Mucosa of gallbladder (tissue), 1 donor: ENCODE measurements at places on chromosomes 1 and 21.
A peak's percentile ranks its signal among the peaks of the same experiment; 100 is the strongest.

- no peak for DNase-seq
Observed at GRCh38 chr1:61174060-61174795, 91.9 kb downstream of the NFIA start.

- DNase-seq: no peak
Observed at GRCh38 chr1:175237389-175237788, 44.8 kb upstream of the KIAA0040 start.

DNA sequence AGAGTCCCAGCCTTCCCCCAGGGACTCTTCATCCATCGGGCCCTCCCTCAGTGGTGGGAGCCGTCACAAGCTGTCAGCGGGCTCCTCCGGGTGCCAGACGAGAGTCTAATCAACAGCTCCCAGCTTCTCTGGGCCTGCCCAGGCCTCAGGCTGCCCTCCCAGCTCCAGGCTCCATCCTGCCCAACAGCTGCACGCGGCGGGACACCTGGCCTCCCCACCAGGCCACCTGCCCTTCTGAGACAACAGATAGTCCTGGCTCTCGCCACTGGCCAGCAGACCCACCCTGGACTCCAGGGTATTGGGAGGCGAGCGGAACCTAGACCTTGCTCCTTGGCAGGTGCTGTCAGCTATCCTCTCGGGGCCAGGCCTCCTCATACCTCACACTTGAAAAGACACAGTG, 3.1 kb downstream of the WNT4 start:
- no peak for DNase-seq

GRCh38 chr1:227764019-227764391, 28.8 kb downstream of the SNAP47 start:
- DNase-seq: no peak

DNA sequence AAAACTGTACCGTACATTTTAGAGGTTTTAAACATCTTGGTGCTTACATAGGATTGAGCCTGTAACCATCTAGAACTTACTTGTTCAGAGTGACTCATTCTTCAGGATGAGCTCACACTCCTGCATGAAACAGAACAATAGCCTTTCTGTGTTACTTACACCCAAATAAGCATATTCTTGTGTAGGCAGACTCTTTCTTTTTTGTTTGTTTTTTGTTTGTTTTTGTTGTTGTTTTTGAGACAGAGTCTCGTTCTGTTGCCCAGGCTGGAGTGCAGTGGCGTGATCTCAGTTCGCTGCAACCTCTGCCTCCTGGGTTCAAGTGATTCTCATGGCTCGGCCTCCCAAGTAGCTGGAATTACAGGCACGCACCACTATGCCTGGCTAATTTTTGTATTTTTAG, 3.8 kb upstream of the CA6 start:
- DNase-seq: no peak

GRCh38 chr1:92972409-92973129, 11.3 kb upstream of the DIPK1A start:
- no peak for DNase-seq

DNA sequence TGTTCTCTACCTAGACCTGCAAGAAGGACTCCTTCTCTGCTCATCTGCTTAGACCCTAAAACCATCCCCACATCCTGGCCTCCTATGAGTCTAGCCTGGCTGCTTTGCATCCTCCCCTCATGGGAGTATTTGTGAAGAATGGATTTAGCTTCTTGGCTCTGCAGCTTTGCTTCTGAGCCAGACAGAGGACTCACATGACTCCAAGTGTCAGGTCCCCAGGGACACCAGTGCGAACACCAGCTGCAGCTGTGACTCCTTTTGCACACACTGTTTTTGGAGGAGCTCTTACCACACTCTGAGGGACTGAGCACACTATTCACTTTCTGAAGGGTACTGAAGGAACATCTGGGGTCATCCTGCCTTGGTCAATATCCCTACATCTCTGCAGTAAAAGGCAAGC, 131.8 kb upstream of the SGIP1 start:
- peak; percentile 51 for DNase-seq

GRCh38 chr1:115492880-115493279, 148.9 kb upstream of the VANGL1 start:
- no peak for DNase-seq

DNA sequence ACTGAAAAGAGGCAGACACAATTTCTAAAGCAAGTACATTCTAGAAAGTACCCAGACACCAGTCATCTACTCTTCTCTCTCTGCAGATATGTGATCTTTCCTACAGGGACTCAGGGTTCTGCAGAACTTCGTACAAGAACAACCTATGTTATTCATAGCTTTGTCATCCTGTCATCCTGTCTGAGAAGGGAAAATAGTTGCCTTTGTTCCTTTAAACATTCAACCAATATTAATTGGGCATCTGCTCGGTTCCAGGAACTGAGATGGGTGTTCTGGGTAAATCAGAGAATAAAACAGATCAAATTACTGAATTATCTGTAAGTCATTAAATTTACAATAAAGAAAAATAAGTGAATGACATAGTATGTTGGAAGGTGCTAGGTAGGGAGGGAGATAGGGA, 504.9 kb downstream of the MATN1 start:
- no peak for DNase-seq
